ENCODE measurements at places on chromosomes 2 and 18.

DNA sequence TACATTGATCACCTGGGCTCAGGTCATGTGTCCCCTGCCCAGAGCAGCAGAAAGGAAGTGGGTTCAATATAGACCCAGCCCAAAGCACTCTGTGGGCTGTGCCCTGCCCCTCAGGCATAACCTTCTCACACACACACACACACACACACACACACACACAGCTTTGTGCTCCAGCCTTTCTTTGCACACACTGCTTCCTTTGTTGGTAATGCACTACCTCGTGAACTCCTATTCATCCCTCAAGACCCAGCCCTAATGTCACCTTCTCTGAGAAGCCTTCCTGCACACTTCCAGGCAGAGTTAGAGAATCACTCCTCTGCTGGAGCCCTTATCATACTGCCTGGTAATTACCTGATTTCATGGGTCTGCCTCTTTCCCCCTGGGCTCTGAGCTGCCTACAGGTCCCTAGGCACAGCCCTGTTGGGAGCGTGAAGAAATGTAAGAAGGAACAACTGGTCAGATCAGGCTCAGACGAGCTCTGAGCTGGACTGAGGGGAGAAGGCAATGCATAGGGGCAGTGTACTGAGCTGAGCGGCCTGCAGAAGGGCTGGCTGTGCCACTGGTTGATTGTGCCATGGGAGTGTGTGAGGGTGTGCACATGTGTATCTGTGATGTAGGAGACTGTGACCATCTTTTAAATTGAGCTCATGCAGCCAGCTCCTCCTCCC lies 210.3 kb downstream of the GLI2 start:
- no peak for DNase-seq

DNA sequence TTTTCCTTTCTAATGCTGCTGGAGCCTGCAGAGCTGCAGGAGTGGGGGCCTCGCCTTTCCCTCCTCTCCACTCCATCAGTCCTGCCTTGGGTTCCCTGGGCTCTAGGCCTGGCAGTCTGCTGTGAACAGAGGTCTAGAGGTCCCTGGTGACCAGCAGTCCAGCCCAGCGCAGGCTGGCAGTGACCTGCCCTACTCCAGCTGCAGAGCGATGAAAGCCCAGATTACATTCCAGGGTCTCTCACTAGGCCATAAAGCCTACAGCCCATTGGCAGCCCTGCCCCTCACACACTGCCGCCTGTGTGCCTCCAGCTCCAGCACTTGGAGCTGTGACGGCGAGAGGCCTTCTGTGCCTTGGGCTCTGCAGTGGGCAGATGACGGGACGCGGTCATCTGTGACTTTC lies 14.8 kb upstream of the MAL start:
- no peak for DNase-seq

DNA sequence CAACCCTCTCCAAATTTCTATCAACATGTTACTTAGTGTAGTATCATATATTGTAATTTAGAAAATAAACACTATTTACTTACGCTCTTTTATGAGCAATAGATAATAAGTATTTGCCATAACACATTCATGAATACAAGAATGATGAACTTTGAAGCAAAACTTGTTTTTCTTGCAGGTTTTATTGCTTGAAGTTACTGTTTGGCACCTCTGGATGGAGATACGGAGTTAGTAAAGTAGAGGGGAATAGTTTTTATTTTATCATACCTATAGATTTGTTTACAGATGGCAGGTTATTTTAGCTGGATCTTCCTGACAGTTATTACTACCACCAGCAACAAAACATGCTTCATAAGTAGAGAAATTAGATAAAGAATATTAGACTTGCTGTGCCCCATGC lies 274.2 kb upstream of the LRRTM4 start:
- no peak for DNase-seq

DNA sequence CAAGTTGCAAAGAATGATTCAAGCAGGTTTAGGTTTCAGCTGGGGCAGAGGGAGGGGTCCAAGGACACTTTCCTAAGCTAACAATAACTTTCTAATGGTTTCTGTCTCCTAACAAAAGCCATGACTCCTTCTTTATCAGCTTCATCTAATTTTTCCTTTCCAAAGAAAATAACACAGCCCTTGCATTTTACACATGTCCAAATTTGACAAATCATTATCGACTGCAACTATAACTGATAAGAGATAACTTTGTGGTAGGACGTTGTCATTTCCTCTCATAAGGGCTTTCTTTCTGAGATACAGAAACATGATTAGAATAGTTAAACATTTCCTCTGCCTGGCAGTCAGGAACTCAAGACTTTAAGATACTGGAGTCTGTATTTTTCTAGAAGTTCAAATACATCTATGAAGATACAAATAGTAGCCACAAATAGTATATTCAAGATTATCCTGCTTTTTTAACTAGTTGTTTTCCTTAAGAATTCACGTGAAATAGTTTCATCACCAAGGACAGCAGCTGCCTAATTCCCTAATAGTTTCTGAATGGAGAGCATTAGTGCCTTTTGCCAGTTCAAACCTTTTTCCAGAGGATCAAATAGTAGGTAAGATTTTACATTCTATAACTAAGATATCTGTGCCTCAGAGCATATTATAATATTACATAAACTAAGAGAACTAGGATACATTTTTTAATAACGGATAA lies 263.2 kb downstream of the EXOC6B start:
- no peak for DNase-seq

GRCh38 chr2:168773719-168774521 lies 28.5 kb upstream of the NOSTRIN start:
- DNase-seq = peak; percentile 87

DNA sequence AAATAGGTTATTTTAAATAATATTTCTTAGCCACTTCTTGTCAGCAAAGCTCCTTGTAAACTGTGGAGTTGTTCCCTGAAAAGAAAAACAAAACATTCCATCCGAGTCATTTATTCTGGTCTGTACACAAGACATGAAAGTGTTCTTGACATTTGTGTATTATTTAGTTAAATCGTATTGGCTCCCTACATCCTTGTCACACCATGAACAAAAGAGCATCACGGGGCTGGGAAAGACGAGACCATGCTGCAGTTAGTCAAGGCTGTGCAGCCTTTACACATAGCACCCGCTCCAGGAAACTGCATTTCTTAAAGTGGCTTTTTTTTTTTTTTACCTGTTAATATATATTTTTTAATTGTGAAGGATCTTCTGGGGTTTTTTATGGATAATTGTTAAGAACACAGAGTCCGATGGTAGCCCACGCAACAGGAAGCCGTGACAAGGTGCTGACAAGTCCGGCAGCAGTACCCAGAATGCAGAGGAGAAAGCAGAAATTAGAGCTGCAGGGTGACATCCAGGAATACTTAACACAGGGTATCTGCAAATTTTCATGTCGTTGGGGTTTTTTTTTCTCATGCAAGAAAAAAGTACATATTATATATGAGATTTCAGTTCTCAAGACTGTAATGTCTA lies 588.4 kb downstream of the ARHGAP15 start:
- no peak for DNase-seq

GRCh38 chr2:214126135-214126534 lies 284.7 kb upstream of the VWC2L start:
- no peak for DNase-seq

GRCh38 chr2:241882091-241882625 lies 12.6 kb downstream of the RTP5 start:
- DNase-seq = peak; percentile 80

DNA sequence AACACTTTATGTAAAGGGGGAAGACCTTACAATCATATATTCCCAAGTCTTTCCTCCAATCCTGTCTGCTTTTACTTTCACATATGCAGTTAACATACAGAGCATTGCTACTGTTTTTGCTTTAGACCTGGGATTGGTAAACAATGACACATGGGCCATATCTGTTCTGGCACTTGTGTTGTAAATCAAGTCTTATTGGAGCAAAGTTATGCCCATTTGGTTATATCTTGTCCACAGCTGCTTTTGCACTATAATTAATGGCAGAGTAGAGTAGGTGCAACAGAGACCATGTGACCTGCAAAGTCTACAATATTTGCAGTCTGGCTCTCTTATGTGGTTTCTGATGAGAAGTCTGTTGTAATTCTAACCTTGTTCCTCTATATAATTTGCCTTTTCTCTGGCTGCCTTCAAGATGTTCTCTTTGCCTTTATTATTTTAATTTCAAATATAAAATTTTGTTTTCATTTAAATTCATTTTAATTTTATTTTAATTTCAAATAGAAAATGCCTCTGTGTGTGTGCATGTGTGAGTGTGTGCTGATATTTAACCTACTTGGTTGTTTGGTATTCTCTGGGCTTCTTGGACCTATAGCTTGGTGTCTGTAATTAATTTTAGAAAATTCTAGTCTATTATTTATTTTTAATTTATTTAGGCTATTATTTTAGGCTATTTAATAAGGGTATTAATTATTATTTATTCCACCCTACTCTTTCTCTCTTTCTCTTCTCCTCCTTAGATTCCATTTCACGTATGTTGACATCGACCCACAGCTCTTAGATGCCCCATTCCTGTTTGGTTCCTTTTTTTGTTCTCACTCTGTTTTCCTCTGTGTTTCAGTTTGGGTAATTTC lies 16.8 kb upstream of the LPIN1 start:
- DNase-seq = no peak

DNA sequence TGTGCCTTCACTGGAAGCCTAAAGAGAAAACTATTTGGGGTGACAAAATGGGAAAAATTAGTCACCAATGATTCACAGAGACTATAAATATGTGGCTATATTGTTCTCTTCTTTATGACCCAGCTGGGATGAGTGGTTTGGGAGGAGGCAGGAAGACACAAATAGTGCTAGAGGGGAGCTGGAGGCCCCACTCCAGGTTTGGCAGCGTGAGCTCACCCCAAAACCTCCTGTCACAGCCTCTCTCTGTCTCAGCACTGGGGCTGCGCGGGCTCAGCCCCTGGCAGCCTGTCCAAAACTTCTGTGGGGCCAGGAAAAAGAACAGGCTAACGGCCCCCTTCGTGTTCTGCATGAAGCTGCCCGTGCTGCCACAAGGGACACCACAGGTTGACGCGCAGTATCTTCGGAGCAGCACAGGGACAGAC lies 73.2 kb upstream of the LCLAT1 start:
- DNase-seq = no peak

DNA sequence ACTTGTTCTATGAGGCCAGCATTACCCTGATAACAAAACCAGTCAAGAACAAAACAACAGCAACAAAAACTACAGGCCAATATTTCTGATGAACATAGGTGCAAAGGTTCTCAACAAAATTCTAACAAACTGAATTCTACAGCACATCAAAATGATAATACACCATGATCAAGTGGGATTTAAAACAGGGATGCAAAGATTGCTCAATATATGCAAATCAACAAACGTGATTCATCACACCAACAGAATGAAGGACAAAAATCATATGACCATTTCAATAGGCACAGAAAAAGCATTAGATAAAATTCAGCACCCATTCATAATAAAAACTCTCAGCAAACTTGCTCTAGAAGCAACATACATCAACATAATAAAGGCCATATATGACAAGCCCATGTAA lies 173.6 kb downstream of the CAMKMT start:
- DNase-seq = no peak

DNA sequence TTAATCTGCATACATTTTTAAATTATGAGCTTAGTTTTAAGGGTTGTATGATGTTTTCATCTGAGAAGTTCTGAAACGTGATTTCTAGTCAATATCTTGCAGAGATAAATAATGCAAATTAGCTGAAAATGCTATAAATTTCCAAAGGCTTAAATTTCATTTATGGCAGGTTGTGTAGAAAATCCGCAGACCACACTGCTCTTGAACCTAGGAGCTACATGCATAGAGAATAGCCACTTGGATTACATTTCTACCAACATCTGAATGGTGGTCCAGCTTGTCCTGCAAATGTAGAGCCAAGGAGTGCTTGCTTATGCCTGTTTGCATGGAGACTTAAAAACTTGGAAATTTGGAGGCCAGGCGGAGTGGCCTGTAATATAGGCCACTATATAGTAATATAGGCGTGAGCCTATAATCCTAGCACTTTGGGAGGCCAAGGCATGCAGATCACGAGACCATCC lies 6.8 kb downstream of the MAT2A start:
- peak; percentile 61 for DNase-seq

Measured in K562 (cell line).